ENCODE measurements at places on chromosomes 12 and 14.

- DNase-seq: no peak
These were observed 42.1 kb upstream of the MEG3 start for GRCh38 chr14:100783630-100784370.

DNA sequence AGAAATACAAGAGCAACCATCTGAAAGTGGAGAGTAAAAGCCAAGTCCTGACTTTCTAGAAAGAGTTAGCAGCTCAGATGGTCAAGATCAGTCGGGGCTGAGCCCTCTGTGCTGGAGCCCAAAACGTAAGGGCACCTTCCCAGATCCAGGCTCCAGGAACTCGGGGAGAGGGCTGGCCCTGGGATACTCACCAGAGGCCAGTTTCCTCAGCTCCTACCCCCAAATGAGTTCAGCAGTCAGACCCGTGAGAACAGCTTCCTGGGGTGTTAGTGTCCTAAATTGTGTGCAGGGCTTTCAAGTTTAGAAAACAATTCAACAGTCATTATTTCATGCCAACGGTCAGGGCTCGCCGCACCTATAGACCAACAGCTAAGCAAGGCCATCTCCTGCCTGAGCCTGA, 147.6 kb upstream of the FKBP4 start:
- no peak for DNase-seq

- DNase-seq: no peak
These were observed 63.8 kb downstream of the FBXO33 start for GRCh38 chr14:39368261-39368959.

DNA sequence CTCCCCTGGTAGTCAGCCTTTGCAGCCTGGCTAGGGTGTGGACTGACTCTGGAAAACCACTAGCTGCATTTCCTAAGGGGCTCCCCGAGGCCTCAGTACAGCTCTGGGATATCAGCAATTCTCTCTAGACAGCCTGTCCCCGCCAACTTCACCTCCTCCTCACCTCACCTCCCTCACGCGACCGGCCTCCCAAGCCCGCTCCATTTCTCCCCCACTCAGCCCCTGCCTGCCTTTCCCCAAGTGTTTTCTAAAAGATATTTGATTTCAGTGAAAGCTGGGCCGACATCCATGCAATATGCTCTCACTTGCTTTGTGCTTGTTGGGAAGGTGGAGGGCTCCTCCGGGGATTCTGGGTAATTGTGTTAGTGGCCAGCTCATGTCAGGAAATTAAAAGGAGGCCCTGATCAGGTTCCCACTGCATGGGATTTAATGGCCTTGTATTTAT, 91.8 kb downstream of the ESRRB start:
- DNase-seq: no peak

DNA sequence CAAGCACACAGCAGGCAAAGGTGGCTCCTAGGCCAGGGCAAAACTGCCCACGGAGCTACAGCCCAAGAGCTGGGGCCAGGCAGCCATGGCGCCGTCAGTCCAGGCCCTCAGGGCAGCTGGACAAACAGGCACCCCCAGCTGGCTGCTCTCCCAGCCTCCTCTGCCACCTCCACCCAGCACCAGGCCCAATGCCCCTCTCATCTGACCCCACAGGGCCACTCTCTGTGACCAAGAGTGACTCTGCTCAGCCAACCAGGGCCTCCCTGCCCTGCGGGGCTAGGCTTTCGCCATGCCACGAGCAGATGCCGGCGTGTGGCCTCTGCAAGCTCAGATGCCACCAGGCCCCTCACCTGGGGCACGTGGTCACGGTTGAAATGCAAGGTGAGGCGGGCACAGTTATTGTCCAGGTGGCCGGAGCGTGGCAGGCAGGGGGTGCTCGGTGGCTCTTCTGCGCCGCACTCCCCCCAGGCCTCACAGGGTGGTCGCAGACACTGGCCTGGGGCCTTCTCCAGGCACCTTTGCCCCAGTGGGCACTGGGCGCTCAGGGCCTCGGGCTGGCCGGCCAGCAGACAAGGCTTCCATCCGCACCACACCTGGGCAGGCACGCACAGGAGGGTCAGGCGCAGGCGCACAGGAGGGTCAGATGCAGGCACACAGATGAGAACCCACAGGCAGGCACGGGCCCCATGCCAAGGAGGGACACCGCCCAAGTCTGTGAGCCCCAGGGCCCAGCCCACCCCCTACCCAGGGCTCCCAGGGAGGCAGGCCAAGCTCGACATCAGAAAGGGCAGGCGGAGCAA, 23.0 kb downstream of the JAG2 start:
- no peak for DNase-seq

GRCh38 chr12:53232646-53233461, 845 bp upstream of the RARG start:
- DNase-seq: no peak

- no peak for DNase-seq
These were observed 7.7 kb downstream of the LUM start for GRCh38 chr12:91103624-91104023.

DNA sequence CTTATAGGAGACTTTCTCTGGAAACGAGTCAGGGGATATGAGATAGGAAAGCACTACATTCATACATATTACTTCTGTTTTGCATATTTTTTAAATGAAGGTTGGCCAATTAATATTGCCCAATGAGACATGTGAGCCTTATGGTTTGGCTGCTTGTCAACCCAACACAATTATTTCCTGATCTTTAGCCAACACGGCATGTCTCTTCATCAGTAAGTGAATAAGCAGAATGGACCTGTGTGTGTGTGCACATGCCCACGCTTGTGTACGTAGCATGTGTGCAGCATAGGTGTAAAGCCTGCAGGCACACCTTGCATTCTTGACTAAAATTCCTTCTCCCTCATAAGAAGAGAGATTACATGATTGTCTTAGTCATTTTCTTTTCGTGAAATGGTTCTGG, 88.3 kb downstream of the STON2 start:
- DNase-seq: no peak

- no peak for DNase-seq
These were observed 1553.8 kb upstream of the FLRT2 start for GRCh38 chr14:83975841-83976770.

- no peak for DNase-seq
These were observed 465.8 kb upstream of the SYT1 start for GRCh38 chr12:78398750-78399149.

GRCh38 chr12:56188131-56188777, 1.0 kb downstream of the SMARCC2 start:
- no peak for DNase-seq

- no peak for DNase-seq
These were observed 177.8 kb downstream of the KIF26A start for GRCh38 chr14:104316121-104316722.

DNA sequence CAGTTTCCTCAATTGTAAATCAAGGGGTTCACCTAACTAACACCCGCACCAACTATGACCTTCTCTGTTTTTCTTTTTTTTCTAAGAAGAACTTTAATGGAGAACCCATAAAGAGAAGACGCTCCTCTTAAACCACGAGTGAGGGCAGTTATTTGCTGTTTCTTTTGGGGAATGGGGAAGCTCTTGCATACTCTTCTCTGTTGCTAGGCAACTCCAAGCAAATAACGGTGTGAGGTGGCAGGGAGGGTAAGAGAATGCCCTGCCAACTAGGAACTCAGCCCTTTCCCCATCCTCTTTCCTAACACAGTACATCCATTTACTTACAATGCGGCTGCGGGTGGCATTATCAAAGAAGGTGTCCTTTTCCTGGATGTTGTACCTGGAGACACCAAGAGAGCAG, 114.9 kb downstream of the ANO2 start:
- no peak for DNase-seq

- DNase-seq: no peak
These were observed 71.5 kb downstream of the BRMS1L start for GRCh38 chr14:35897616-35898111.

DNA sequence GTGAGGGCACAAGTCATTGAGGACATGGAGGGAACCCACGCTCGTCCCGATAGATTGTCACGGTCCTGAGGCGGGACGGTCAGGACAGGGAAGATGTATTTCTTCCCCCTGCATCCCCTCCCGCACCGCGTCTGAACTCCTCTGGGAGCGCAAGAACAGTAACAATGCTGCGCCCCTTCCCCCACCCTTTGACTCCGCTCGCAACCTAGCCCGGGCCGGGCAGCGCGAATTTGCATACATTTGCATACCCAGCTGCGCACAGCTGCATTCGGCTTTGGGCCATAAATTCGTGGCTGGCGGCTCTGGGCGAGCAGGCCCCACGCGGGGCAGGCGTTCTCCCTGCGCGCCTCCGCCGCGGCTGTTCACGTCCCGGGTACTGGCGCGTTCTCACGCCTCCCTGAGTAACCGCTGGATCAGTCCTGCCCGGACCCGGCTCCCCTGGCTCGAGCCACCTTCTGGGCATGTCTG, 29.0 kb upstream of the SMUG1 start:
- no peak for DNase-seq

- DNase-seq: no peak
These were observed 602.7 kb upstream of the FOXG1 start for GRCh38 chr14:28163897-28164296.

GRCh38 chr12:400828-401227, 616 bp upstream of the CCDC77 start:
- no peak for DNase-seq

GRCh38 chr14:89912667-89913211, 41.8 kb downstream of the EFCAB11 start:
- DNase-seq: no peak

GRCh38 chr12:12538535-12538934, 24.1 kb downstream of the DUSP16 start:
- no peak for DNase-seq

DNA sequence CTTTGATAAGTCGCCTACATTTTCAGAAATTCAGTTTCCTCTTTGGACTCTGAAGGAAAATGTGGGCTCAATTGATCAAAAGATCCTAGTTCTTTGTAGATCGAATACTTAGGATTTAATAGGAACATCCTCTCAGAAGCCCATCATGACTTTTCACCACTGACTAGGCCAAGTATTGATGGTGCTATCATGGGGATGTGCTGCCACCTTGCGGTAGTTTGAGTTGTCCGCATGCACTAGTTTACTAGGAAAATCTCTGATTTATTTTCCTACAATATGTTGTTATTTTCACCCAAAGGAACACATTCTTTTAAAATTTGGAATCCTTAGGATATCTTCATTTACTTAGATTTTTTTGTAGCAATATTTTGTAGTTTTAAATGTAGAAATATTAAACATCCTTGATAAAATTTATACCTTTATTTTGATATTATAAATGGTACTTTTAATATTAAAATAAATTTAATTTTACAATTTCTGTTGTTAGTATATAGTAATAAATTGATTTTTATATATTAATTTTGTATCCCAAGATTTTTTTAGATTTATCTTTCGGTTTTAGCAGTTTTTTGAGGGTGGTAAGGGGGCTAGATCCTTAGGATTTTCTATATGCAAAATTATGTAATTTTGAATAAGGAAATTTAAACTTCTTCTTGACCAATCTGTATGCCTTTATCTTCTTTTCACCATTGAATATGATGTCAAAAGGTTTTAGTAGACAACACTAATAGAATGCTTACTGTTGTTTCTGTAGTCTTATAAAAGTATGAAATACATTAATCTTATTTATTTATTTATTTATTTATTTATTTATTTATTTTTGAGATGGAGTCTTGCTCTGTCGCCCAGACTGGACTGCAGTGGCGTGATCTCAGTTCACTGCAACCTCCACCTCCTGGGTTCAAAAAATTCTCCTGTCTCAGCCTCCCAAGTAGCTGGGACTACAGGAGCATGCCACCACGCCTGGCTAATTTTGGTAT, 52.9 kb upstream of the OR9K2 start:
- DNase-seq: peak; percentile 74

- no peak for DNase-seq
These were observed 263.1 kb downstream of the LRIG3 start for GRCh38 chr12:58657190-58657589.

DNA sequence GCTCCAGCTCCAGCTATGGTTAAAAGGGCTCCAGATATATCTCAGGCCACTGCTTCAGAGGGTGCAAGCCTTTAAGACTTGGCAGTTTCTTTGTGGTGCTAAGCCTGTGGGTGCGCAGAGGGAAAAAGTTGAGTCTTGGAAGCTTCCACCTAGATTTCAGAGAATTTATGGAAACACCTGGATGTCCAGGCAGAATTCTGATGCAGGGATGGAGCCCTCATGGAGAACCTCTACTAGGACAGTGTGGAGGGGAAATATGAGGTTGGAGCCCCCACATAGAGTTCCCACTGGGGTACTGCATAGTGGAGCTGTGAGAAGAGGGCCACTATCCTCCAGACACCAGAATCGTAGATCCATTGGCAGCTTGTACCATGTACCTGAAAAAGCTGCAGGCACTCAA, 69.9 kb downstream of the SDR9C7 start:
- DNase-seq: no peak

GRCh38 chr14:52876806-52877205, 74.0 kb downstream of the FERMT2 start:
- no peak for DNase-seq

DNA sequence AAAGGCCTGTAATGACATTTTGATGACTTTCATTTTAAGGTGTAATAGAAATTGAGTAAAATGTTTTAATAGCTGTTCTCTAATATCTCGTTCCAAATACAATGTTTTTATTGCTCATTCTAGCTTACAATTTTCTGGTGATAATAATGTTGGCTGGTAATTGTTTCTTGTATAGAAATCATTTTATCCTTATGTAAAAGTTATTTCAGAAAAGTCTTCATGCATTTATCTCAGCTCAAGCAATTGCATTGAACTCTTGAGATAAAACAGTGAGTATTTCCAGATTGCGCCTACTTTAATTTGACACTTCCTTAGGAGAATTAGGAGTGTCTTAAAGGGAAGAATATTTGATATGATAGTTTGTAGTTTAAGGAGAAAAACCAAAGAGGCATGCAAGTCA, 4.0 kb downstream of the RMST start:
- DNase-seq: no peak

DNA sequence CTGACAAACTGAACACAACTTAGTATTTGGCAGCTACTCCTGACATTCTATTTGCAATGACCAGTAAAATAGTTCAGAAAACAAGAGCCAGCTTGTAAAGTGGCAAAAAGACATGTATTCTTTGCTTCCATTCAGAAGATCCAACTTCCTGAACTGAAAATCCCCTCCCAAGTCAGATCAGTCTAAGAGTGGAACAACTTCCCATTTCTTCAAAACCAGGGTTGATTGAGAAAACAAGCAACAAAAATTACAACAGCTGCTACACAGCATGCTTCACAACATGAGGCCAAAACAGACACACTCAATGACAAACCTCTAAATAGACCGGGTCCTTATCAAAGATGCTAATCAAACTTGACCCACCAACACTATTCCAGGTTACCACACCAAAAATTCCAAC, 40.3 kb downstream of the CIT start:
- no peak for DNase-seq

- no peak for DNase-seq
These were observed 17.7 kb upstream of the TDG start for GRCh38 chr12:103947871-103948555.

DNA sequence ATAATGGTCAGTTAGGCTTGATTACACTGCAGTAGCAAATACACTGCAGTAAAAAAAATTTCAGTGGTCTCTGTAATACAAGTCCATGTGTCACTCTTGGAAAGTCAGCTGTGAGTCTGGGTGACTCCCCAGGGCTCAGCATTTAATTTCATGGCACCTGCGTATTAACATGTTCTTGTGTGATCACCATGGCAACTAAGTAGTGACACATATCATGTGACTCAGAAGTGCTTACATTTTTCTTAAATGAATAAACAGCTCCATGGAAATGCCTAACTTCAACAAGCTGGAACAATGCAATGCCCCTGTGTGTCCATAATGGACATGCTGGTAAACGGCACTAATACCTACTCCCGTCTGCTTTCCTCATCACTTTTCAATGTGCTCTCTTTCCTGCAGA, 88.5 kb upstream of the ANO4 start:
- no peak for DNase-seq

Measured in stimulated activated CD8-positive, alpha-beta memory T cell treated with anti-CD3 and anti-CD28 coated beads, Interleukin-15, amount 100 ng/mL, for 1 hour (primary cell).